Tibial nerve (tissue), 4 donors: ENCODE measurements at places on chromosomes 5 and 9.

DNA sequence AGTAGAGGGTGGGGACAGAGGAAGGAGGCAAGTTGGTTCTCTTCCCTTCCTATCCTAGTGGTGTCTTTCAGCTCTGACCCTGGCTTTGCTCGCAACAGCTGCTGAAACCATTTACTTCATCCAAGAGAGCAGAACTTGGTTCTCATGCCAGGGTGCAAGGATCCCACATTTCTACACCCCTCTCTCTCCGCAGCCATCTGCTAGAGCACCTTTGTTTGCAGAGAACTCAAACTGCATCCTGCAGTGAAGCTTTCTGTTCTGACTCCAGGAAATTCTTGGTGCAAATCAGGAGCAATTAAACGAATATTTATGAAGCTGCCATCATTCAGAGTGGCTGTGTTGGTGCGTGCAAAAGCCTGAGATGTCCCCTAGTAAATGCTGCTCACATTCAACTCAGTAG, 31.9 kb downstream of the NEUROG1 start:
- no peaks in the 10 kb centered on the region for H3K27me3 ChIP-seq
- H3K36me3 ChIP-seq: no peaks in the 10 kb centered on the region
- H3K4me3 ChIP-seq: no peak overlapping the region
- no peak overlapping the region for H3K27ac ChIP-seq
- H3K4me1 ChIP-seq: no peaks in the 10 kb centered on the region

DNA sequence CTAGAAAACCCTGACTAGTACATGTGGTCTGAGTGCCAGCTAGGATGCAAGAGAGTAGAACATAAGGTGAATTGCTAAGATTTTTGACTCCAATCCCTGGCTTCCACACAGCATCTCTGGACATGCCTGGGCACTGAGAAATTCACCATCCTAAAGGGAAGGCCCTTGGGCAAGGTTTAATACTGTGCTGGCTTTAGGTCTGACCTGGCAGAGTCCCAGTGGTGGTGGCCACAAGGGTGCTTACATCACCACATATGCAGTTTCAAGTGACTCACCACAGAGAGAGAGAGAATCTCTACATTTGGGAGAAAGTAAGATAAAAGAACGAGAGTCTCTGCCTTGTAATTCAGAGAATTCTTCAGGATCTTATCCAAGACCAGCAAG, 661.6 kb upstream of the C9orf72 start:
- H3K4me1 ChIP-seq: no peaks in the 10 kb centered on the region
- no peak for DNase-seq
- H3K27ac ChIP-seq: no peak overlapping the region
- no peaks in the 10 kb centered on the region for H3K36me3 ChIP-seq
- no peak overlapping the region for H3K4me3 ChIP-seq

- H3K4me3 ChIP-seq: no peak overlapping the region
- H3K36me3 ChIP-seq: no peaks in the 10 kb centered on the region
- peaks cover 61% of the 10 kb centered on the region for H3K4me1 ChIP-seq
Observed at GRCh38 chr9:35519692-35520363, 29.9 kb downstream of the RUSC2 start.

DNA sequence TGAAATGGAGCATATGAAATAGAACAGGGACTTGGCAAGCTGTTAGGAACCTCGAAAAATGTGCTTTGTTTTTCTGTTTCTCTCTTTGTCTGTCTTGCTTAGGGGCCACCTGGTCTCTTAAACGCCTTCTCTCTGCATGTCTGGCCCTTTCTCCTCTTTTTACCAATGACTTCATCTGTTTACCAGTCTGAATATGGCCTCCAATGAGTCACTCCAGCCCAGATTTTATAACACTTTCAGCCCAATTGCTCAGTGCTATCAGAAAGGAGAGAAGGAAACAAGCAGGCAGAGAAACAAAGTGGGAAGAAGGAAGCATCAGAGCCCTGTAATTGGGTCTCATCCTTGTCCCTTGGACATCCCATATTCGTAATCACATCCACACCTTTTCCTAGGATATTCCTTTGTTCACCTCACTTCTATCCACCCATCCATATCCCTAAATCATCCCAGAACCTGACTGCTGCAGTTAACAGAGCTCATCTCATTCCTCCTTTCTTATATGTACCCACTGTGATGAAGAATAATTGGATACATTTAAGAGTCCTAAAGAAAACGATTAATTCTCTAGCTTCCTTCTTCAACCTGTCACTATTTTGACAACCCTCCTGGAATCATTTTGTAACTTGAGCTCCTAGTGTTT, 151.8 kb upstream of the GPR151 start:
- no peak overlapping the region for H3K4me3 ChIP-seq
- no peaks in the 10 kb centered on the region for H3K36me3 ChIP-seq
- H3K27ac ChIP-seq: peak overlapping the region; percentile 78
- no peaks in the 10 kb centered on the region for H3K27me3 ChIP-seq
- no peaks in the 10 kb centered on the region for H3K4me1 ChIP-seq

DNA sequence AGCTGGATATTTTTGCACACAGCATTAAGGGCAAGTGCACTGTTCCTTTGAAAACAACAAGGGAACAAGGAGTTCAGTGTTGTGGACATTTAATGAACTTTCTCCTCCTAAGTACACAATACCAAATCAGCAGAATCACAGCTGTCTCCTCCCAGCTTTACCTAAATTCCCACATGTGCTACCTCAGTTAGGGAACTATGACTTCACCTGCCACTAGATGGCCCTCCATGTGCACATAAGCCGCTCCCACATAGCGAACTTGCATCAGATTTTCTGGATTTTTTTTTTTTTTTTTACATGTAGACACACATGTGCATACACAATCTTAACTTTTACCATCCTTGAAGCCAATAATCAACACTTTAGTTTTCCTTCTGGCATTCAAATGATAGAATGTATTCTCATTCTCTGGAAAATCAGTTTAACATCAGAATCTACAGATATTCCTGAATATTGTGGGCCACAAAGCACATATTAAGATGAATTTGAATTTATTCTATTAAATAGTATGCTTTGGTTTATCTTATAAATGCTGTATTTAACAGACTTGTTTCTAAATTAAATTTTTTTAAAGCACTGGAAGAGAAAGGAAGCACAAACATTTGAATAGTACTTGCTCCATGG, 123.6 kb downstream of the PALM2AKAP2 start:
- H3K36me3 ChIP-seq: no peaks in the 10 kb centered on the region
- peaks cover 24% of the 10 kb centered on the region for H3K4me1 ChIP-seq
- H3K4me3 ChIP-seq: no peak overlapping the region
- no peak for DNase-seq
- H3K27ac ChIP-seq: no peak overlapping the region
- H3K27me3 ChIP-seq: no peaks in the 10 kb centered on the region

DNA sequence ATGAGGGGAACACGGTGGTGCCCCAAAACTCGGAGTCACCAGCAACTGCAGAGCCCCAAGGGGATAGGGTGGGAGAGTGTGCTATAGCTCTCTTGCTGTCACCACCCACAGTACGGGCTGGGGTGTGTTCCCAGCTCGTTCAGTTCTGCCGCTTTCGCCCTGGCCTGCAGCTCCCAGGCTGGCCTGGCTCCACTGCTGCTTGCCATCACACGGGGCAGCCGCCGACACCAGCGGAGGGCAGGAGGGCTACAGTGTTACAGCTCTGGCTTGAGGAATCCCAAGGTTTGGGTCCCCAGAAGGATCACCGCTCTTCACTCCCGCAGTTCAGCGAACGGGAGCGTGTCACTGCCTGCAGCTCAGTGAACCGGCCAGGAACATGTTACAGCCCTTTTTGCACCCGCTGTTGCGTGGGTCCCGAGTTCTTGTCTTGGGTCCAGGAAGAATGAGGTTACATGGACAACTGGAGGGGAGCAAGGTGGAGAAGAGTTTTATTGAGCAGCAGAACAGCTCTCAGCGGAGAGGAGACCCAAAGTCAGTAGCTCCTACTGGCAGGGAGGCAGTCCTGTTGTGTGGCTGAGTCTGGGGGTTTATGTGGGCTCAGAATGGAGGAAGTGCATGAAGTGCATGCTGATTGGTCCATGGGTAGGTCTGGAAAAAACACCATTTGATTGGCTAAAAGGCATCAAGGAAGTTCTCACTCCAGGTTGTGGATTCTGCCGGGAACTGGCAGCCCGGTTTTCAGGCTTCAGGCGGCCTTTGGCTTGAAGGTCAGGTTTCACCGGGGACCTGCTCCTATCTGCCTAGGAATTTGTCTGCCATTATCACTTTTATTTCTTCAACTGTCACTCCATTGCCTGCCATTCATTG, 113.4 kb downstream of the EHMT1 start:
- no peak overlapping the region for H3K4me3 ChIP-seq
- H3K27ac ChIP-seq: no peak overlapping the region
- no peaks in the 10 kb centered on the region for H3K27me3 ChIP-seq
- H3K4me1 ChIP-seq: no peaks in the 10 kb centered on the region
- no peaks in the 10 kb centered on the region for H3K36me3 ChIP-seq

GRCh38 chr9:79490657-79491248, 81.0 kb upstream of the TLE4 start:
- H3K27ac ChIP-seq: no peak overlapping the region
- H3K4me1 ChIP-seq: peaks cover 14% of the 10 kb centered on the region
- H3K4me3 ChIP-seq: no peak overlapping the region

GRCh38 chr9:132586830-132587591, 4.6 kb downstream of the BARHL1 start:
- peaks cover 4% of the 10 kb centered on the region for H3K4me1 ChIP-seq
- peaks cover 97% of the 10 kb centered on the region for H3K27me3 ChIP-seq
- DNase-seq: no peak
- no peaks in the 10 kb centered on the region for H3K36me3 ChIP-seq
- no peak overlapping the region for H3K27ac ChIP-seq

- no peak overlapping the region for H3K4me3 ChIP-seq
- H3K4me1 ChIP-seq: no peaks in the 10 kb centered on the region
- no peak for DNase-seq
- peaks cover 75% of the 10 kb centered on the region for H3K36me3 ChIP-seq
- no peak overlapping the region for H3K27ac ChIP-seq
- no peaks in the 10 kb centered on the region for H3K27me3 ChIP-seq
Observed at GRCh38 chr9:37534901-37535300, 41.3 kb downstream of the FBXO10 start.

- H3K27me3 ChIP-seq: peaks cover 3% of the 10 kb centered on the region
- no peaks in the 10 kb centered on the region for H3K4me1 ChIP-seq
- no peak for DNase-seq
- no peak overlapping the region for H3K27ac ChIP-seq
Observed at GRCh38 chr9:76912636-76913275, 6.8 kb upstream of the PRUNE2 start.

GRCh38 chr9:78149702-78150291, 86.1 kb upstream of the CEP78 start:
- no peak for DNase-seq
- no peaks in the 10 kb centered on the region for H3K36me3 ChIP-seq
- no peaks in the 10 kb centered on the region for H3K27me3 ChIP-seq
- H3K4me1 ChIP-seq: no peaks in the 10 kb centered on the region
- H3K27ac ChIP-seq: no peak overlapping the region

GRCh38 chr9:95971815-95972214, 96.3 kb downstream of the ERCC6L2 start:
- H3K4me1 ChIP-seq: no peaks in the 10 kb centered on the region
- no peak overlapping the region for H3K4me3 ChIP-seq
- no peak for DNase-seq
- no peaks in the 10 kb centered on the region for H3K36me3 ChIP-seq
- no peak overlapping the region for H3K27ac ChIP-seq

DNA sequence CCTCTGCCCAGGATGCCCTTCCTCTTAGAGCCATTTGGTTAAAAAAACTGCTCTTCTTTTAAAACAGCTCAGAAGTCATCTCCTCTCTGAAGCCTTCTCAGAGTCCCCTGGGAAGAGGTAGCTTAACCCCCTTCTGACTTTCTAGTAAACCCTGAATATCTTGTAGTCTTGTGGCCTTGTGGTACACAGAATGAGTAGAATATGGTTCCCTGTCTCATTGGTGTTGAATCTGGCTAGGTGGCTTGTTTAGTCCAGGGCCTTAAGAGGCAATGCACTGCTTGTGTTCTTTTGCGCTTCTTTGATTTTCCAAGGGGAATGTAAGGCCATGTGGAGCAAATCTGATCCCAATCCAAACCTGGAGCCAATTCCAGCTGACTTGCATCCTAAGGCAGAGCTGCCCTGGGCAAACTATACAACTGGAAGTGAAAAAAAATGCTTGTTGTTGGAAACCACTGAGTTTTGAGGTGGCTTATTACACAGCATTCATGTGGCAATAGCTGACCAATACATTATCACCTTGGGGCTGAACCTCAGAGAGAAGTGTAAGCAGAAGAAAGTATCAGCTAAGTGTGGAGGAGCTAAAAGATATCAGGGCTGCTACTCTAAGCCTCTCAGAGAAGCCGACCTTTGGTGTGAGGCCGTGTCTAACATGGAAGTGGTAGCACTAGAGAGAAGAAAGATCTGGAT, 31.0 kb downstream of the ALG2 start:
- no peaks in the 10 kb centered on the region for H3K27me3 ChIP-seq
- H3K27ac ChIP-seq: no peak overlapping the region
- DNase-seq: no peak
- H3K4me3 ChIP-seq: no peak overlapping the region

GRCh38 chr9:133428617-133429101, 6.5 kb downstream of the ADAMTS13 start:
- no peak overlapping the region for H3K27ac ChIP-seq
- no peak for DNase-seq
- H3K4me1 ChIP-seq: peaks cover 20% of the 10 kb centered on the region
- peaks cover 31% of the 10 kb centered on the region for H3K36me3 ChIP-seq
- no peaks in the 10 kb centered on the region for H3K27me3 ChIP-seq

DNA sequence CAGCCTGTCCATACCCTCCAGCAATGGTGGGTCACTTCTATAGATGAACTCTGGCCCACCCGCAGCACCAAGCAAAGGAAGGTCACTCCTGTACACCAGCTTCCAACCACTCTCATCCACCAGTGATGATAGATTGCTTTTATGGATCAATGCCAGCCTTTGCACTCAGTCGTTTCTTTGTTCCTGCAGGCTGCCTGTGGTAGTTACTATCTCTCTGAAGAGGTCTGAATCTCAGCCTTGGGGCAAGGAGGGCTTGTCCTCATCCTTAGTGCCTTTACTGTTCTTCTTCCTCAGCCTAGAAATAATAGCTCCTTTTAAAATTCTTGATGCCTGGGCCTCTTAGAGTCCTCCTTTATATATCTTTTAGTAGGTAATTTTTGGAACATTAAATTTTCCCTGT, 100.8 kb downstream of the TMC1 start:
- H3K4me3 ChIP-seq: no peak overlapping the region
- H3K27me3 ChIP-seq: no peaks in the 10 kb centered on the region
- H3K27ac ChIP-seq: no peak overlapping the region
- DNase-seq: no peak

DNA sequence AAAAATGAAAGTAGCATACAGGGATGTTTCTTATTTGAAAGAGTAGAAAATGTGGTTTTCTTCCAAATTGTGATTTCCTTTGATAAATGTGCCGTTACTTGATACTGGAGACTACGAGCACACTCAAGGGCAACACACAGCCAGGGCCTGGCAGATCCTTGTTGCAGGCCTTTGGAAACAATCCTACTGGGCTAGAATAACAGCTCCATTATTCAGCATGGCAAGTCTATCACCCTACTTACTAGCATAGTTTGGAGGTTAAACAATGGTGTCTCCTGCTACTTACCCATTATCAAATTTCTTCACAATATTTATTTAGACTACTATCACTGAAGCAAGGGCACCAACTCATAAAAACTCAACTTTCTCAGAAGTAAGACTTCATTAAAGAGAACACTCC, 140.8 kb upstream of the ZNF608 start:
- no peak overlapping the region for H3K27ac ChIP-seq
- no peak overlapping the region for H3K4me3 ChIP-seq
- no peak for DNase-seq
- H3K4me1 ChIP-seq: no peaks in the 10 kb centered on the region
- no peaks in the 10 kb centered on the region for H3K27me3 ChIP-seq
- H3K36me3 ChIP-seq: no peaks in the 10 kb centered on the region
